Muscle of back (tissue), 13 donors: ENCODE measurements at places on chromosomes 13 and 19.

DNA sequence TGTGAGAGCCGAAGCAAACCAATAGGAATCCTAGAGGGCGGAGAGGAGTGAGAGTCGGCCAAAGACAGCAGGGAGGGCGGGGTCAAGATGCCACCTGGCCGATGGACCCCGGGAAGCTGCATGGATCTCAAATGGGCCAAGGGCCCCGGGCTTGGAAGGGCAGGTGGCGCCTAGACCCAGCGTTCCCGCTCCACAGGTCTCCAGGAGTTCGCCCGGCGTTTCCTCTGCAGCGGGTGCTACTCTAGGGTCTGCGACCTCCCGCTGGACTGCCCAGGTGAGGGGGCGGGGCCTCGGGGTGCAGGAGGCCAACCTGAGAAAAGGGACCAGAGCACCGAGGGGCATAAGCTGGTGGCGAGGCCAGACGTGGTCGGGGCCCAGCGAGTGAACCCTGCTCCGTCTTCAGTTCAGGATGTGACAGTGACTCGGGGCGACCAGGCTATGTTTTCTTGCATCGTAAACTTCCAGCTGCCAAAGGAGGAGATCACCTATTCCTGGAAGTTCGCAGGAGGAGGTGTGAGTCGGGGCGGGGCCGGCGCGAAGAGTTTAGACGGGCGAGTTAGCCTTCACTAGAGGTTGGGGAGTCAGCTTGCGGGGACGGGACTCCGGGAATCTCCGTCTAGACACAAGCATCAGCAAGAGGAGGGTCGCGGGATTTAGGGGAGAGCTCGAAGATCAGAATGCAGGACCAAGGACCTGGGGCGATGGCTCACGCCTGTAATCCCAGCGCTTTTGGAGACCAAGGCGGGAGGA is 9.9 kb downstream of the SPACA6 start:
- no peak for DNase-seq

DNA sequence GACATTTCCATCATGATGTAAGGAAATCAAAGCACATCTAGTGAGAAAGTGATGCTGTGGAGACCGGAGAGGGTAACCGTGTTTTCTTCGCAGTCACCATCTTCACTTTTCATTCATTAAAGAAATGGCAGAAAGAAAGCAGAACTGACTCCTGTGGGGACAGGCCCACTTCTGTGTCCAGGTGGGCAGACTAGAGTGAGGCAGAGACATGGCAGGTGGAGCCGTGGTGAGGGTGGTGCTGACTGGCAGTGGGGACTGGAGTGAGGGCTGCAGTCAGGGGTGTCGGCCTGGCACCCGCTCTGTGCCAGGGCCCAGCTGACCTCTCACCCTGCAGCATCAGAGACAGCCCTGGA is 71.4 kb upstream of the MCF2L start:
- no peak for DNase-seq

DNA sequence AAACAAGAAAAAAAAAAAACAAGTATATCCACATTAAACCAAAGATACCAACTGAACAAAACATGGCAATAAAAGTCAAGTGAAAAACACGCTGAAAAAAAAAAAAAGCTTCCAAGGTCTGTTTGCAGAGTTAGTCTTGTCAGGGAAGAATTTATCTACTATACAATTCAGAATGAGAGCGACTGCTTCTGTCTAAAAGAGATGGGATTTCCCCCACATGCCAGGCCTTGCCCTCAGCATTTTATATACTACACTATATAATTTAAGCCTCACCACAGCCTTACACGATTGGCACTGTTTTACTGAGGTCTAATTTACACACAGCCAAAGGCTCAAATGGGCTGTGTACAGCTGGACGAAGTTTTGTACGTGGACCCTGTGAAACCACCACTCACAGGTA is 67.3 kb downstream of the FOXO1 start:
- no peak for DNase-seq

- DNase-seq = no peak
Measured at GRCh38 chr13:34338102-34338501, 520.2 kb downstream of the RFC3 start.

- no peak for DNase-seq
Measured at GRCh38 chr19:51905206-51905605, 389 bp upstream of the ZNF649 start.

DNA sequence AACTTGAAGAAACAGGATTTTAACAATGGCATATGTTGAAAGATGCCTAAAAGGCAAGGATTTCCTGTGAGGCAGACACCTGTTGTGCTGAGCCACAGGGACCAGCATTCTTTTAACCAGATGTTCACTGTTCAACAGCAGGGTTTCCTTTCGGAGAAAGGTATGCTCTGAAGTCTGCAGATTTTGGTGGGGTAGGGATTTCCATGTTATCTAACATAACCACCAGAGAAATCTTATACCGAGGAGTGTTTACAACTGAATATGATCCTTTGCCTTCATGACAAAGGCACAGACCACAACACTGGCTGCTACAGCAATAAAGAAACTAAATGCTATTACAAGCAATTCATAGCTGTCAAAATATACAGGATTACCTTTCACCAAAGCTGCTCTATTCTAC is 48.1 kb downstream of the MPHOSPH8 start:
- no peak for DNase-seq

DNA sequence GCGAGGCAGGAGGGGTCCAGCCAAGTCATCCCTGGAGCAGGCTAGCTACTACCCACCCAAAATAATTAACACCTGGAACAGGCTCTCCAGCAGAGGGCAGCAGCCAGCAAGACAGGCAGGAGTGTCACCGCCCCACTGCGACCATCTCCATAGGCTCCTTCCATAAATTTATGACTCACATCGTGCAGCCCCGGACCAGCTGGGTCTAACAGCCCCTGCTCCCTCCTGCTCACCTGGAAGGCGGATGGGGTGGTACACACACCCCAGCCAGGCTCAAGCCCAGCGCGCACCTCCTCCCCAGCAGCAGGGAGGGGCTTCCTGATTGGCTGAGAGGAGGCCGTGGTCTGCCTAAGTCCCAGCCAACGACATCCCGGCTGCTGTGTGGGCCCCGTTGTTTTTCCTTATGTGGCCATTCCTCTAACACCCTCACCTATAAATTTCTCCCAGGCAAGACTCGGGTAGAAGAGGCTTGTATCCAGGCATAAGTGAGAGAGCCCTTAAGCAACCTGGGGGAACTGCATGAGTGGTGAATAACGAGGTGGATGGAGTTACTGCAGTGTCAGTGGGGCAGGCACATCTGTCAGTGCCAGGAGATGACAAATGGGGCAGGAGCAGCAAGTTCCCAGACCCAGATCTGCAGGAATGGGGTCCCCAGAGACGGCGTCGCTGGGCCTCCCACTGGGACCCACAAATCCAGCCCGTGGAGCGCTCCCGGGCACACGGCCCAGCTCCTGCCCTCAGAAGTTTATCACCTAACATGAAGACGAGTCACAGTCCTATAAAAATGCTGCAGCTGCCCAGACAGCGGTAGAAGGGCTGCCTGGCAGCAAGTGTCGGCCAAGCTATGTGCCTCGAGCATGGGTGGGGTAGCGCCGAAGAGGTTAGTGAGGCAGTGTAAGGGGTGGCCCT is 43.1 kb downstream of the CEBPG start:
- no peak for DNase-seq

DNA sequence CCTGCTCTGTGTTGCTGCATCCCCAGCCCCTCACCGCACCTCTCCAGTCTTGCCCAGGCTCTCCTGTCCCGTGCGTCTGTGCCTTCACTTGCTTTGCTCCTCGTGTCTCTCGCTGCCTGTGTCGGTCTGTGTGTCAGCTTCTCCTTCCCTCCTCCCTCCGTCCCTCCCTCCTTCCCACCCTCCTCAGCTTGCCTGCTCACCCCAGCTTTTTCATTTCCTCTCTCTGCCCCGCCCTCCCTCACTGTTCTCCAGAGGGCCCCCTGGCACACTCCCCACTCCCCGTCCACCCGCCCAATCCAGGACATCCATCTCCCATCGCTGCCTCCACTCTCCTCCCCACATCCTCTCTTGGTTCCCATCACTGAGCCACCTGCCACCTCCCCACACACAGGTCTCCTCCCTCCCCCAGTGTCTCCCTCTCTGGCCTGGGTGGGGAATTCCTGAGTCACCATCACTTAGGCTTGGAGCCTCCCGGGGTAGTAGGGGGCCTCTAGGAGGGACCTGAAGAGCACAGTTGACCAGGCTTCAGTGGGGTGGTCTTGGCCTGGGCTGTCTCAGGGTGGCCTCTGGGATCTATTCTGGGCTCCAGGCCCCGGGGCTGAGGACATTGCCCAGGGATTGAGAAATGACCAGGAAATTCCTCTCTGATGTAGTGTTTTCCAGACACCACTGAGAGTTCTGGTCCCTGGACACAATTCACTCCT is at the start of gene PTGIR:
TSS of gene PTGIR (minus strand) at position 132 of the 704 bp plus-strand sequence. CDS start 864 bp downstream, outside the sequence.
- peak; percentile 77 for DNase-seq

DNA sequence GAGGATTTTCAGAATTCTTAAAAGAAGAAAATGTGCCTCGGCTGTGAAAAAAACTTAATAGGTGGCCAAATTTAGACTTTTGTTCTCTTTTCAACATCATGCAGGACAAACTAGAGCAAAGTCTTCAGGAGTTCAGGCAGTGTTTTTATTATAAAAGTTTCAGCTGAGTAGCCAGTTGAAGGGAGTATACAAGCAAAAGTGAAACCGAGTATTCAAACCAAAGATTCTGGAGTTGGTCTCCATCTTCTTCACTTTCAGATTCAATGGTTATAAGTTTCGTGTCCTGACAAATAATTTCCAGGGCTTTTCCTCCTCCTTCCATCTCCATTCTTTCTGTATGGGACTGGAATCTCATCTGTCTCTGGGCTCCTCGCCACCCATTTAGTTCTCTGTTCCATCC is 379.7 kb downstream of the GPC5 start:
- no peak for DNase-seq

DNA sequence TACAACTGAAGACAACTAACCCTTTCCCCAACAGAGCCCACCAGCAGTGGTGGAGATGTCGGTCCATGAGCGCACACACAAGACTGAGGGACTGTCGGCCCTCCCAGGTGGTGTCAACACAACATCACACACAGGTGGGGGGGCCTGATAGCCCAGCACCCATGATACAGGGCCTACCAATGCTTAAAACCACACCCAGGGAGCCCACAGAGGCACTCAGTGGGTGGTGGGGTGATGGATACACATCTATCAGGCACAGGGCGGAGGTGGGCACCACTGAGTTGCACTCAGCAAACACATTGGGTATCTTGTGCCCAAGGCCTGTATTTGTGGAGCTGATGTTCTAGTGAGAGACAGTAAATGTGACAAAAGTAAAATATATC is 7.0 kb upstream of the ZFP36 start:
- DNase-seq = no peak

DNA sequence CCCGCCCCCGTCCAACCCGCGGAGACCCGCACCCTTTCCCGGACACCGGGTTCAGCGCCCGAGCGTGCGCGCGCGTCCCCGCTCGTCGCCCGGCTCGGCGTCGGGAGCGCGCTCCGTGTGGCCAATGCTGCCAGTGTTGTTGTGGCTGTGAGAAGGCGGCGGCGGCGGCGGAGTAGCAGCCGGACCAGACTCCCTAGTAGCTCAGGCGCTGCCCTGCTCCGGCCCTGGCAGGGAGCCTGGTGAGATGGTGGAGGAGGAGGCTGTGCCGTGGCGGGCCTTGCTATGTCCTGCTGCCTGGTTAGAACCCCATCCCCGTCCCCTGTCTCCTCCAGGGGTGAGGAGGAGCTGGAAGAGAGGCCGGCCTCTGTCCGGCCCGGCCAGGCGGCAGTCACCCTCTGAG is 553.2 kb downstream of the TUBA3C start:
- DNase-seq = no peak

- no peak for DNase-seq
Measured at GRCh38 chr13:34208336-34208735, 390.4 kb downstream of the RFC3 start.

DNA sequence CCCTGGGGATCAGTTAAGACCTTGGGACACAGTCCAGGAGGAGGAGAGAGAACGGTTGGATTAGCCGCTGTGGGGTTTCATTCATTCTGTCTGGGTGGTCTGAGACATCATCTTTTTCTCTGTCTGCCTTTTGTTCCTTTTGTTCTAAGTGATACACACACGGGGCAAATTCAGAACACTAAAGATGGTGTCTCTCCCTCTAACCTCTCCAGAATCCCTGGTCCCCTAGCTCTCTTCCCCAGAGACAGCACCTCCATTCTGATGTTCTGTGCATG is 5.0 kb downstream of the BICRA start:
- no peak for DNase-seq

GRCh38 chr13:109816808-109817203 is 30.4 kb upstream of the IRS2 start:
- no peak for DNase-seq

GRCh38 chr19:54253331-54254194 is 3.5 kb downstream of the LILRB5 start:
- no peak for DNase-seq

DNA sequence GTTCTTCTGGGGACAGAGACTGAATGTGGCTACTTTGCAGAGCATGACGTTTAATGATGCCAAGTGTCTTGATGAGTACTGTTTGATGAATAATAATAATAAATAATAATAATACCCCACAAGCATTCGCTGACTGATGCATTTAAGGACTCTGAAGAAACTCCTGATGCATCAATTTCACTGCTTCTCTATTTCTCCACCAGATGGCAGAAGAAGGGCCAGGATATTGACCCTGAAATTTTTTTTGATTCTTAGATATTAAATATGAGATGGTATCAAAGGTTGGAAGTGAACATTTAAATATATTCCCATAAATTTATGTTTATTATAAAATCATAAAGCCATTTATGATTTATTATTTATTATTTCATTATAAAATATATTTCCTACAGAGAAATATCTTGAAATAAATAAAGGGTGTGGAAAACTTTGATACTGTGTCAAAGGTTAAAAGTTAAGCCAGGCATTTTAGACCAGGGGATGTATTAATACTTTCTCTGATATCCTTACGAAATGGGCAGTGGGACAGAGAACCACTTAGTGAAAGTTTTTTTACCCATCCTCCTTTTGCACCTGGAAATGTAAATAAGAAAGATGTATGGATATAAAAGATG is 170.9 kb downstream of the LACC1 start:
- peak; percentile 63 for DNase-seq

- DNase-seq = peak; percentile 86
Measured at GRCh38 chr13:37701972-37702371, 103.4 kb upstream of the POSTN start.

GRCh38 chr19:56725829-56726424 is 54.4 kb upstream of the ZNF835 start:
- no peak for DNase-seq

DNA sequence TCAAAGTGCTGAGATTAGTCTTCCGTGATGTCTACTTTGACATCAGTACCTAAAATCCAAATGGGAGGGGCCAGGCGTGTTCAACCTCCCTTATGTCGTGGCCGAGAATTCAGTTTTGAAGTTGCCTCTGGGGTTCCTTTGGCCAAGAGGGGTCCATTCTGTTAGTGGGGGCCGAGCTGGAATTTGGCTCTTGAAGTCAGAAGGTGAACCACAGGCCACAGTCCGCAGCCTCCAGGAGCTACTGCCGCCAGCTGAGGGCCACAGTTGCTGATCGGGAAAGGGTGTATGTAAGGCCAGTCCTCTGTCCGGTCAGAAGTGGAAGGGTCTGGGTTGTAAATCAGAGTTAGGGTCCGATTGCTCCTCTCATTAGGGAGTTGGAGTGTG is 31.0 kb downstream of the ATP11A start:
- DNase-seq = no peak

DNA sequence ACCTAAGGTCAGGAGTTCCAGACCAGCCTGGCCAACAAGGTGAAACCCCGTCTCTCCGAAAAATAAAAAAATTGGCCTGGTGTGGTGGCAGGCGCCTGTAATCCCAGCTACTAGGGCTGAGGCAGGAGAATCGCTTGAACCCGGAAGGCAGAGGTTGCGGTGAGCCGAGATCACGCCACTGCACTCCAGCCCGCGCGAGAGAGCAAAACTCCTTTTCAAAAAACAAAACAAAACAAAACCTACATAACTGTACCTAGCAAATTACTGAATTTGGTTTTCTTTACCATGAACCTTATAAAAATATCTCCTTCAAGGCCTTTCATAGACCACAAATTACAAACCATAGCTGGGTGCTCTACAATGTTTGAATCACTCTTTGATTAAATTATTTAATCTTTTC is 760 bp downstream of the ZNF91 start:
- DNase-seq = peak; percentile 27
